ENCODE measurements at places on chromosomes 11 and 22. TPM values are rescaled to one million over a fixed set of nuclear protein-coding genes. Genes with fewer than 3 reads are reported as not detected.

- DNase-seq, result no peak
Observed at GRCh38 chr11:30452114-30452513, 129.2 kb downstream of the ARL14EP start.

DNA sequence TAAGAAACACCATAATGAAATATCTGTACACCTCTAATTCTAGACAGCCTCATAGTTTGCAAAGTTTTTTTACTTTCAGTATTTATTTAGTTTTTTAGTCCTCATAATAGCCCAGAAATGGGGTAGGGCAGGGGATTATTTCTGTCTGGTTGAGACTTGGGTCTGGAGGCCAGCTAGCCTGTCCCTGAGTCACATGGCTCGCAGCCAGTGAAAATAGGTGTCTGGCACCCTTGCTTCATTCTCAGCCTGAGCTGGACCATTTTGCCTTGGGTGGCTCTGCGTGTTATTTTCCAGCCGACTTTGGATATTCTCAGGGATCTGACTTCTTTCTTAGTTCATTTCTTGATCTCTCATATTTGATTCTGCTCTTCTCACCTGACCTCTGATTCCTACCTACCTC is 123.9 kb upstream of the NARS2 start:
- no peak for DNase-seq

The WNT7B gene
- total RNA-seq, result not detected

The RIC3 gene
- total RNA-seq, result 1.4 TPM

DNA sequence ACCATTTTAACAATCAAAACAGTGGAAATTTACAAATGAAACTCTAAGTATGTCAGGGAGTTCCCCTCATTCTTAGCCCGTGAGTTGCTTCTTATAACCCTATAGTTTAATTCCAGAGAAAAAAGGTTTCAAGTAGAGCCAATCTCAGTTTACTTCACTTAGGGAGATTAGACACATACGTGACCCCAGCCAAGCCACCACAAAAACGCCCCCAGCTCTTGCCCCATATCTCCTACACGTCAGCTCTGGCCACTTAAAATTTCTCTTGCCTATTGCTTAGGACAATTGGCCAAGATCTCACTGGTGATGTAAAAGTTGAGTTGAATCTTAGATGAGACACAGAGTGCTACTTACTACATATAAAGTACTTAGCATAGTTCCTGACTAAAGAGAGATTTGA is 166.4 kb downstream of the ETS1 start:
- no peak for DNase-seq

All from NCI-H460 (cell line).